Activated CD8-positive, alpha-beta T cell treated with anti-CD3 and anti-CD28 coated beads for 36 hours (primary cell): ENCODE measurements at places on chromosomes 6 and 20. TPM values are rescaled to one million over a fixed set of nuclear protein-coding genes. Genes with fewer than 3 reads are reported as not detected.

- H3K4me1 ChIP-seq: peaks cover 4% of the 10 kb centered on the region
- no peak overlapping the region for H3K4me3 ChIP-seq
- H3K36me3 ChIP-seq: no peaks in the 10 kb centered on the region
- no peak overlapping the region for H3K27ac ChIP-seq
Measured at GRCh38 chr6:108469316-108469715, 91.4 kb upstream of the FOXO3 start.

- H3K36me3 ChIP-seq: no peaks in the 10 kb centered on the region
- peaks cover 2% of the 10 kb centered on the region for H3K4me1 ChIP-seq
- H3K4me3 ChIP-seq: no peak overlapping the region
- no peak overlapping the region for H3K27ac ChIP-seq
- H3K27me3 ChIP-seq: peaks cover 6% of the 10 kb centered on the region
Measured at GRCh38 chr6:19995575-19996257, 158.5 kb downstream of the ID4 start.

- no peaks in the 10 kb centered on the region for H3K27me3 ChIP-seq
- peaks cover 44% of the 10 kb centered on the region for H3K36me3 ChIP-seq
- no peak overlapping the region for H3K4me3 ChIP-seq
- DNase-seq: no peak
- peak overlapping the region; percentile 34 for H3K27ac ChIP-seq
Measured at GRCh38 chr20:58669287-58670006, 18.4 kb downstream of the STX16 start.

- H3K27me3 ChIP-seq: no peaks in the 10 kb centered on the region
- DNase-seq: no peak
- H3K27ac ChIP-seq: no peak overlapping the region
Measured at GRCh38 chr6:157267654-157268053, 55.7 kb downstream of the TMEM242 start.

GRCh38 chr6:89371849-89372505 is 19.5 kb upstream of the UBE2J1 start:
- no peaks in the 10 kb centered on the region for H3K27me3 ChIP-seq
- peak overlapping the region; percentile 46 for H3K27ac ChIP-seq
- DNase-seq: peak; percentile 85
- H3K4me1 ChIP-seq: peaks cover 19% of the 10 kb centered on the region
- H3K4me3 ChIP-seq: no peak overlapping the region
- H3K36me3 ChIP-seq: no peaks in the 10 kb centered on the region

DNA sequence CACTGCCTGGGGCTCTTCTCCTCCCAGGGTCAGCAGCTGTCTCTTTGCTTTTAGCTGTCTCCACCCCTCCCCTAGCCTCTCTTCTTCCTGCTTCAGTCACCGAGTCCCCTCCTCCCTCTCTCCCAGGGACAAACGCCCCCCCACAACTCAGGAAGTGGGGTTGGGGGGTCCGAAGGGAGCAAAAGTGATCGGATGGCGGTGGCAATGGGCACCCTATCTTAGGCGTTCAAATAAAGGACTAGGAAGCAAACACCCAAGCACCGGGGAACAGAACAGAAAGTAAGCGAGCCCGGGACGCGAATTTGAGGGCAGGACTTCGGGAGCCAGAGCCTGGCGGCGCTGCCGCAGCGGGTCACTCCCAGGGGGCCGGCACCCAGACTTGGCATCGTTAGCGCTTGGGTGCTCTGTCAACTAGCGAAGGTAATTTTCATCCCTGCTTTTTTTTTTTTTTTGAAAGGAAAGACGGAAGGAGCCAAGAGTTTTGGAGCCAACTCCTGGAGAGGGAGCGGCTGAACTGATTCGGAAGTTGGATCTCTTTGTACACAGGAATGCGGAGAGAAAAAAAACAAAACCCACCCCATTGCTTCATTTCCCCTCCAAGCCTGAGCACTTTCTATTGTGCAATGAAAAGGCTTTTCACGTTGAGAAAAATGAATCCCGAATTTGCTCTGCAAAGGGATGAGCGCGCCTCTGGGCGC is 815 bp upstream of the ITPR3 start:
- H3K36me3 ChIP-seq: peaks cover 22% of the 10 kb centered on the region
- peak overlapping the region; percentile 88 for H3K27ac ChIP-seq
- peaks cover 45% of the 10 kb centered on the region for H3K4me1 ChIP-seq
- peak; percentile 50 for DNase-seq
- H3K4me3 ChIP-seq: peak overlapping the region; percentile 88
- no peaks in the 10 kb centered on the region for H3K27me3 ChIP-seq

- no peak overlapping the region for H3K27ac ChIP-seq
- H3K4me3 ChIP-seq: no peak overlapping the region
- H3K27me3 ChIP-seq: peaks cover 4% of the 10 kb centered on the region
- no peak for DNase-seq
- H3K36me3 ChIP-seq: peaks cover 7% of the 10 kb centered on the region
Measured at GRCh38 chr6:1575210-1576041, 34.3 kb upstream of the FOXC1 start.

- peak; percentile 90 for DNase-seq
- H3K4me3 ChIP-seq: no peak overlapping the region
- H3K36me3 ChIP-seq: peaks cover 8% of the 10 kb centered on the region
- peaks cover 3% of the 10 kb centered on the region for H3K4me1 ChIP-seq
- H3K27me3 ChIP-seq: no peaks in the 10 kb centered on the region
- no peak overlapping the region for H3K27ac ChIP-seq
Measured at GRCh38 chr6:16332175-16332542, 93.8 kb downstream of the GMPR start.

DNA sequence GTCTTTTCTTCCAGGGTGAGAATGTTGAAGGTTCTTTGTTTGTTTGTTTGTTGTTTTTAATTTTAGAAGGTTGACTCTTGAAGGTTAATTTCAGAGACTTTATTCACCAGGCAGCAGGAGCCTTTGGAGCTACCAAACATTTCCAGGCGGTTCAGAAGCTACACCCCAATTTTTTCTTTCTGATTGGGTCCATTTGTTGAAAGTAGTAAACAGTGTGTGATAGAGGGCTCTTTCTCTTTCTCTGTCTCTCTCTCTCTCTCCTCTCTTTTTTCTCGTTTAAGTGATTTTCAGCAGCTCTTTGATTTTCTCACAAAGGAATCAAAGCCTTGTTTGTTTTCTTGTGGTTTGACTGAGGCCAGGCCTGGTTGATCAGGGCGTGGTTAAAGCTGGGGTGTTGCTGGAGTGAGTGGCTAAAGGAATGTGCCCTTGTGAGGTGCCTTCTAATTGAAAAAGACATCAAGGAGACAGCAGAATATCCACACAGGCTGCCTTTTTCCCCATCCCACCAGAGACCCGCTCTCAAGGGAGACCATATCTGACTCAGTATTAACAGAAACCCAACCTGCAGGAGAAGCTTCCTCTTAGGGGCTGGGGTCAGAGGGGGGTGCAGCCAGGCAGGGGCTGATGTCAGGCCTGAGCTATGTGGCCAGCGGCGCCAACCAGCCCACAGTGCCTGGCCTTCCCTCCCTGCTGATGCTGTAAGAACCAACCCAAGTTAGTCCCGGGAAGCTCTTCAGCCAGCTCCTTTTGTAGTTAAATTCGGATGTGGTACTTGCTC is 40.4 kb upstream of the NAA20 start:
- no peak overlapping the region for H3K27ac ChIP-seq
- no peaks in the 10 kb centered on the region for H3K4me1 ChIP-seq
- no peak overlapping the region for H3K4me3 ChIP-seq
- no peak for DNase-seq

DNA sequence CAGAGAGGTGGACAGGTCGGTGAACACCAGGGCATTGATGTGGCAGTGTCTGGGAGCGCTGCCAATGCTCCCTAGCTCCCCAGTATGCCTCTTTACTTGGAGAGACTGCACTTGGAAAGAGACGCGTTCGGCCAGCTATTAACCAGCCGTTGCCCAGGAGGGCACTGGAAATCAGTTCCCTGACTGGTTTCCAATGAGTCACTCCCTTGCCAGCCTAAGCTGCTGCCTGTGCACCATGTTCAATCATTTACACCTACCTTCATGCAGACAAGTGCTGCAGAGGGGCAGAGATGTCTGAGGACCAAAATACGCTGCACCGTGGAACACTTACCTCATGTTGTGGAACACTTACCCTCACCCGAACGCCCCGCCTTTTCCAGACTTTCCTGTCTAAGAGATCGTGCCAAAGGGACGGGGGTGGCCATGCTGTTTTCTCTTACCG is 151.6 kb downstream of the SOBP start:
- H3K36me3 ChIP-seq: no peaks in the 10 kb centered on the region
- H3K27ac ChIP-seq: no peak overlapping the region
- H3K4me1 ChIP-seq: no peaks in the 10 kb centered on the region
- H3K27me3 ChIP-seq: peaks cover 14% of the 10 kb centered on the region
- no peak for DNase-seq

DNA sequence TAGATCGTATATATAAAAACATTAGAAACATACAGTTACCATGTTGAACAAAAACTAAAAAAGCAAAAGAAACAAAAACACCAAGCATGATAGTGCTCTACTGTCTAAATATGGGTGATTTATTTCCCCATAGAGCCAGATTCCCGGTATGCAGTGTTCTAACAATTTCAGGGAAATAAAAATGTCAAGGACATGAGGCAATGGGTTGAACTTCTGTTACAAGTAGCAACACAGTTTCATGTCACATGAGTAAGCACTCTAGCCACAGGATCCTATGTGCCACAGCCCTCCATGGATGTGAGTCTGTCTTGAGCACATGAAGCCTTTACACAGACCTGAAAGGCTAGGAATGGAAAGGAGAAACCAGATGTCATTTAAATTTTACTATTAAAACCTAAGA is 96.0 kb downstream of the MAP3K5 start:
- H3K36me3 ChIP-seq: peaks cover 3% of the 10 kb centered on the region
- no peak for DNase-seq
- H3K27ac ChIP-seq: no peak overlapping the region
- H3K4me3 ChIP-seq: no peak overlapping the region
- peaks cover 17% of the 10 kb centered on the region for H3K4me1 ChIP-seq
- no peaks in the 10 kb centered on the region for H3K27me3 ChIP-seq

DNA sequence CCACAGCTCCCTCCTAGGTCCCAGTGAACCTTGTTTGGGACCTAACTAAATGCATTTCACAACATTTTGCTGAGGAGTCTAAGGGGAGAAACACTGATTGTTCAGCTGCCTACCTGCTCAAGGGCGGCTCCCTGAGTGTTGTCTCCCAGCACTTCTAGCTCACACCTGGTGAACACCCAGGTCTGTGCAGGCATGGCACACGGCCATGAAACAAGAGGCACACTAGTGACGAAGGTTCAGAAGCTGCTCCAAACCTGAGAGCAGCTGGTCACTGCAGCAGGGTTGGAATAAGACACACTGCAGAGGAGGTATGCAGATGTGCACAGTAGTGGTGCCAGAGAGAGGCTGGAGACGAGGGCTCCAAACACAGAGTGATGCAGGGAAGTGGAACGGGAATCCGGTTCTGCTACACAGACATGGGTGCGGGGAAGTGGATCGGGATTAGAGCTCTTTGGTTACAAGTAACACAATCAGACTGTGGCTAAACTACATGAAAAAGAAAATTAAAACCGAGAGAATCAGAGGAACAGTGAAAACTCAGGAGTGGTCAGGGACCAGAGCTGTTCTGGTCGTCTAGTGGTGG is 486.1 kb upstream of the CDH4 start:
- no peak overlapping the region for H3K27ac ChIP-seq
- H3K27me3 ChIP-seq: peaks cover 5% of the 10 kb centered on the region
- no peaks in the 10 kb centered on the region for H3K36me3 ChIP-seq
- H3K4me3 ChIP-seq: no peak overlapping the region
- DNase-seq: no peak

Gene SLC17A3
- total RNA-seq: not detected

Gene LRRN4
- total RNA-seq: not detected

Gene SEL1L2
- total RNA-seq: not detected

Gene NFATC2
- total RNA-seq: 40.9 TPM

Gene C6orf58
- not detected for total RNA-seq

Gene POM121L2
- not detected for total RNA-seq

Gene SHLD1
- total RNA-seq: 6.5 TPM

Gene CDK5RAP1
- total RNA-seq: 38.2 TPM

Gene VNN1
- total RNA-seq: not detected

Gene UFL1
- total RNA-seq: 30.8 TPM

Gene METTL24
- total RNA-seq: not detected
